Astrocyte (in vitro differentiated cells and primary cell): ENCODE measurements at places on chromosomes 6 and 20. TPM values are rescaled to one million over a fixed set of nuclear protein-coding genes. Genes with fewer than 3 reads are reported as not detected.

Gene RUNX2
- total RNA-seq = 26.1 and 32.6 TPM in 2 replicates

Gene NRSN1
- not detected in 2 replicates for total RNA-seq

Gene GRIK2
- 2.5 and 2.8 TPM in 2 replicates for total RNA-seq

Gene OSBPL2
- 55.8 and 60.3 TPM in 2 replicates for total RNA-seq

Gene PCSK2
- 0.17 TPM in 1 of 2 replicates, not detected in the other for total RNA-seq

Gene MGME1
- 14.1 and 14.2 TPM in 2 replicates for total RNA-seq

Gene ADGRB3
- 0.77 and 0.87 TPM in 2 replicates for total RNA-seq

Gene NCOA6
- total RNA-seq = 21.1 and 21.2 TPM in 2 replicates

Gene BMP5
- 0.19 and 0.50 TPM in 2 replicates for total RNA-seq

DNA sequence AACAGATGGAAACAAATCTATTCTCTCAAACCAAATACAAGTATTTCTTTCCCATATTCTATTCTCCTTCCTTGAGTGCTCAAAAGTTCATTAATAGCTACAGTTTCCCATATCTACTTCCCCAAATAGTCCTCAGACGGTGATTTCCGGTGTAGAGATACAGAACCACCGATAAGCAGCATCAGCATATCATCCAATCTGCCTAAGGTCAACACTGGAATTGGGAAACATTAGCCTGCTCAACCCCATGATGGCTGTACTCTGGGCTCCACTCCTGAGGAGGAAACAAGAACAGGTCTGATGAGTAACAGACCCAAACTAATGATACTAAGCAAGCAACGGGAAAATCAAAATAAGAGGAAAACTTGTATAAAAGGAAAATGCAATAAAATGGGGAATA, 115.6 kb downstream of the EPB41L2 start:
- no peak overlapping the region for H3K27ac ChIP-seq
- H3K27me3 ChIP-seq = no peaks in the 10 kb centered on the region
- no peak overlapping the region for H3K4me3 ChIP-seq
- DNase-seq = no peak

- no peaks in the 10 kb centered on the region for H3K36me3 ChIP-seq
- peaks cover 19% of the 10 kb centered on the region for H3K4me1 ChIP-seq
- DNase-seq = peak; percentile 87
- no peaks in the 10 kb centered on the region for H3K27me3 ChIP-seq
Measured at GRCh38 chr20:10863337-10864060, 189.7 kb upstream of the JAG1 start.

DNA sequence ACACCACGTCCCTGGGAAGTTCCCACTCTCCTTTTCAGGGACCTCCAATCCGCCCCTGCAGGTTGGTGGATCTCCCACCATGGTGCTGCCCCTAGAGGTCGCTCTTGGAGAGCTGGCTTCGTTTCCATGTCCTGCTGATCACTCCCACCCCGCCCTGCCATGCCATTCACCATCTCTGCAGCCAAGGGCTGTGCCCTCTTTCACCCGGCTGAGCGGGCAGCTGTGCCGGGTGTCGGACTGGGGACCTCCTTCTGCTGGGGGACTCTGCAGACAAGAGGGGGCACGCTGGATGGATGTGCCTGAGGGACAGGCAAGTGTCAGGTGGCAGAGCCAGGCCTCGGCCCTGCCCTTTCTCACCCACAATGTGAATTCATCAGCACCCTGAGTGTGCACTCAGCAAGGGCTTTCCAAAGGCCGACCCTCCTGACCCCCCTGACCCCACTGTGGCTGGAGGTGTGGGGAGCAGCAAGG, 347.0 kb downstream of the CDH4 start:
- no peaks in the 10 kb centered on the region for H3K4me1 ChIP-seq
- no peak overlapping the region for H3K4me3 ChIP-seq
- H3K27ac ChIP-seq = no peak overlapping the region
- no peaks in the 10 kb centered on the region for H3K36me3 ChIP-seq

- H3K27me3 ChIP-seq = no peaks in the 10 kb centered on the region
- no peak overlapping the region for H3K4me3 ChIP-seq
- peak; percentile 3 for DNase-seq
- H3K27ac ChIP-seq = no peak overlapping the region
- H3K36me3 ChIP-seq = peaks cover 14% of the 10 kb centered on the region
Measured at GRCh38 chr6:84739866-84740208, 24.6 kb downstream of the TBX18 start.

DNA sequence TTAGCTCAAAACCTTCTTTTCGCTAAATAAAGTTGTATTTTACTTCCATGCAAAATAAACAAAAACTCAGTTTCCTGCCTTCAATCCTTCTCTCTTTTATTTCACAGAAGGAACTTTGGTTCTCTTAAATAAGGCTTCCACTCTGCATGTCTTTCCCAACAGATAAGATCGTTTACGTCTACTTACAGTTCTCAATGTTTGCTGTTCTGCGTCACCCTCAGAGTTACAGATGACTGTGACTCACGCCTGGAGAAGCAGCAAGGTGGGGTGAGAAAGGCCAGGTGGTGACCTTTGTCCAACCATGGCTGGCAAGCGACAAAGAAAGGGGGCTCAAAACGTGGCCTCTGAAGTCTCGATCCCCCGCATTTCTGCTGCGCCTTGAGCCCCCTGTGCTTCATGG, 51.4 kb upstream of the RPS6KA2 start:
- peak; percentile 83 for DNase-seq
- H3K4me3 ChIP-seq = no peak overlapping the region
- H3K27me3 ChIP-seq = peaks cover 2% of the 10 kb centered on the region
- H3K36me3 ChIP-seq = no peaks in the 10 kb centered on the region

DNA sequence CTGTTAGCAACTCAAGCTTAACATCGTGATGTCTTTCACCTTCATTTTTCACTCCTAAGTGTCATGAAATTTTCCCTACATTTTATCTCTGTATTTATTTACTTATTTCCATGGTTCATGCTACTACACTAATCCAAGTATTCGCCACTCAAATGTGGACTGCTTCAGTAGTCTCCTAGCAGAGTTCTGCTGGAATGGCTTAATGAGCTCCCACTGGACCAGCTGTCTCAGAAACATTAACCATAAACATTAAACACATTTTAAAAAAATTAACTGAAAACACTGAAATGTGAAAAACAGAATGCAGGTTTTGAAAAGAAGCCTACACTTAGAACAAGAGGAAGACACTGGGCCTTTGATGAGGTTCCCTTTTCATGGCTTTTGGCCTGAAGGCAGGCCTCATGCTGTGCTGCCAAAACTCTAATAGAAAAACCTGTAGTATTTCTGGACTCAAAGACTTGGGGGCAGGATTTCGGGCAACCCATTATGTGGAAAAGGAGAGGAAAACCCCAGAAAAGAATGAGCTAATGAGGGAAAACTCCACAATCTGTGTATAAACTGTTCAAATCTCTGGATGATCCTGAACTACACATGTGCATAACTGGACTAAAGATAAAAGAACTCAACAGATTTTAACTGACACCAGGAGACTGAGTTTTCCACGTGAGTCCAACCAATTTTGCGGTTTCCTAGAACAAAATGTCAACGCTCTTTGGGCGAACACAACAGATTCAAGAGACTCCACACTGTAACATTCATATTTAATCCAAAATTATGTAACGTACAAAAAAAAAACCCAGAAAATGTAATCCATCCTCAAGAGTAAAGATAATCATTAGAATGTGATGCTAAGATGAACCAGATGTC, 33.0 kb downstream of the SAMD3 start:
- no peak overlapping the region for H3K27ac ChIP-seq
- no peak for DNase-seq
- no peak overlapping the region for H3K4me3 ChIP-seq
- H3K27me3 ChIP-seq = no peaks in the 10 kb centered on the region

DNA sequence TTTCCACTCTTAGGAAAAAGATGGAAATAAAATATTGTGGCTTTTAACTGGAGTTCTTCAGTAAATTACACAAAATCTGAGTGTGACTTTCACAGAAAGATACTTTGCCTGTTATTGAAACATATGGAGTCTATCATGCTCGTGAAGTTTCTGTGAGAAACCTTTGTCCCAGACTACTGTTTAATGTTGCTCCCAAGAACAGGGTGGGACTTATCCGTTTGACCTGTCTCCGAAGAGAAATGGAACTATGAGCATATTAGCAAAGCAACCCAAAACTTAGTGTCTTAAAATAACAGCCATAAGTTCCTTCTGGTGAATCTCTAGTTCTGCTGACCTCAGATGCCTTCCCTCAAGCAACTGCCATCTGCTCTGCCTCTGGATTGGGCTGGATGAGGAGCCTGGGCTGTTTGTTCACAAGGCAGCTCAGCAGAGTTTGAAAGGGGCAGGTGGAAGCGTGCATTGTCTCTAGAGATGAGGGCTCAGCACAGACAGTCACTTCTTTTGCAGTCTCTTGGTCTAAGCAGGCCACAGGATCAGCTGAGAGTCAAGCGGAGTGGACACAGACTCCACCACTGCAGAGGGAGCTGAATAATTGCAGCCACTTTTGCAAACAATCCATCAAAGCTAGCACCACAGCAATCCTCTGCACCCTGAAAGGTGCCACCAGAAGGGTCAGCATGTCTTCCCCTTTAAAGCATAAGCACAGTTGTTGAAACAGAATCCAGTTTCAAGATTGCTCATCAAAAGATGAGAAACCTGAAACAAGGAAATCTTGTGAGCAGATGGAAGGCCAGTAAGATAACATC, 52.8 kb downstream of the MYB start:
- H3K36me3 ChIP-seq = no peaks in the 10 kb centered on the region
- H3K27me3 ChIP-seq = no peaks in the 10 kb centered on the region
- DNase-seq = no peak

- H3K4me3 ChIP-seq = no peak overlapping the region
- DNase-seq = peak; percentile 53
- H3K27ac ChIP-seq = no peak overlapping the region
- H3K36me3 ChIP-seq = no peaks in the 10 kb centered on the region
- H3K27me3 ChIP-seq = peaks cover 4% of the 10 kb centered on the region
Measured at GRCh38 chr6:38973178-38974057, 75.2 kb upstream of the GLP1R start.

GRCh38 chr6:16045238-16045637, 83.6 kb upstream of the MYLIP start:
- H3K36me3 ChIP-seq = no peaks in the 10 kb centered on the region
- H3K4me1 ChIP-seq = no peaks in the 10 kb centered on the region
- DNase-seq = no peak
- H3K27ac ChIP-seq = no peak overlapping the region
- no peaks in the 10 kb centered on the region for H3K27me3 ChIP-seq

GRCh38 chr6:3135668-3136291, 17.3 kb downstream of the BPHL start:
- no peak overlapping the region for H3K27ac ChIP-seq
- no peak overlapping the region for H3K4me3 ChIP-seq
- H3K27me3 ChIP-seq = no peaks in the 10 kb centered on the region
- H3K36me3 ChIP-seq = peaks cover under 1% of the 10 kb centered on the region
- H3K4me1 ChIP-seq = peaks cover 15% of the 10 kb centered on the region

- H3K36me3 ChIP-seq = no peaks in the 10 kb centered on the region
- H3K4me1 ChIP-seq = peaks cover 7% of the 10 kb centered on the region
Measured at GRCh38 chr20:62675156-62675876, 33.0 kb downstream of the SLCO4A1 start.

GRCh38 chr6:125094563-125094962, 59.0 kb upstream of the TPD52L1 start:
- H3K4me3 ChIP-seq = no peak overlapping the region
- peak; percentile 46 for DNase-seq
- peaks cover 17% of the 10 kb centered on the region for H3K4me1 ChIP-seq
- peak overlapping the region; percentile 1 for H3K27ac ChIP-seq
- no peaks in the 10 kb centered on the region for H3K36me3 ChIP-seq

DNA sequence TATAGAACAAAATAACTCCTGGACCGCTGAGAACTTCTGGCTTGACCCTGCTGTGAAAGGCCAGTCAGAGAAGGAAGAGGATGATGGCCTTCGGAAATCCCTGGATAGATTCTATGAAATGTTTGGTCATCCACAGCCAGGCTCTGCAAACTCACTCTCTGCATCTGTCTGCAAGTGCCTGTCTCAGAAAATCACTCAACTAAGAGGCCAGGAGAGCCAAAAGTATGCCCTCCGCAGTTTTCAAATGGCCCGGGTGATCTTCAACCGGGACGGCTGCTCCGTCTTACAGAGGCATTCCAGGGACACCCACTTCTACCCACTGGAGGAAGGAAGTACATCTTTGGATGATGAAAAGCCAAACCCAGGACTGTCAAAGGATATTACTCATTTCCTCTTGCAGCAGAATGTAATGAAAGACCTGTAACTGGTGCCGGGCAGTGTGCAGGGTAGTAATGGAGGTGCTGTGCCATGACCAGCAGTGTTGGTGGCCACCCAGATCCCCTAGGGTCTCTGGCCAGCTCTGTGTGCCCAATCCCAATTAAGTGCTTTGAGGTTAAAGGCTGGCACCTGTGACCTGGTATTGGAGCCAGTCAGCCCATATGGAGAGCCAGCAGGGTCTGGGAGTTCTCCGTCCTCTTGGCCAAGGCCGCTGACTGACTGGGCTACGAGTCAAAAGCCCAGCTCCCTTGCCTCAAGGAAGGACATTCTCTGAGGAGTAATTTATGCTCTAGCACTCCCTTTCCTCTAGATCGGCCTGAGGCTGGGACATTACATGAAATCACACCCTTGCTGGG, 87.1 kb downstream of the TRMT6 start:
- peak overlapping the region; percentile 18 for H3K27ac ChIP-seq
- no peaks in the 10 kb centered on the region for H3K36me3 ChIP-seq
- DNase-seq = peak; percentile 77

DNA sequence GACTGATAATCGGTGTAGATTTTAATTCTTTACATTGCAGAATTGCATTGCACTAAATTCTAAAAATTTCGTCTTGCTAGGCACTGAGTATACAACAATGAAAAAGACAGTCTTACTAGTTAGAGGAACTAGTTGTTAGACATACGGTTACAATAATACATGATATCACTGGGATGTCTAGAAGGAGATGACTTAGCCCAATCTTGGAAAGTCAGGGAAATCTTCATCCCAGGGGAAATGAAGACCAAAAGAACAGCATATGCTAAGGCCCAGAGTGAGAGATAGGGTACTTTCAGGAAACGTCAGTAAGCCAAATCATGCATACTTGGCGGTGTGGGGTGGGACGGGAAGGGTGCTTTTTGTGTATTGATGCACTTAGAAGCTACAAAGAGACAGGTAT, 901 bp downstream of the CEP57L1 start:
- H3K4me1 ChIP-seq = peaks cover 2% of the 10 kb centered on the region
- no peaks in the 10 kb centered on the region for H3K36me3 ChIP-seq
- H3K4me3 ChIP-seq = peak overlapping the region; percentile 84
- H3K27ac ChIP-seq = no peak overlapping the region
- H3K27me3 ChIP-seq = no peaks in the 10 kb centered on the region

DNA sequence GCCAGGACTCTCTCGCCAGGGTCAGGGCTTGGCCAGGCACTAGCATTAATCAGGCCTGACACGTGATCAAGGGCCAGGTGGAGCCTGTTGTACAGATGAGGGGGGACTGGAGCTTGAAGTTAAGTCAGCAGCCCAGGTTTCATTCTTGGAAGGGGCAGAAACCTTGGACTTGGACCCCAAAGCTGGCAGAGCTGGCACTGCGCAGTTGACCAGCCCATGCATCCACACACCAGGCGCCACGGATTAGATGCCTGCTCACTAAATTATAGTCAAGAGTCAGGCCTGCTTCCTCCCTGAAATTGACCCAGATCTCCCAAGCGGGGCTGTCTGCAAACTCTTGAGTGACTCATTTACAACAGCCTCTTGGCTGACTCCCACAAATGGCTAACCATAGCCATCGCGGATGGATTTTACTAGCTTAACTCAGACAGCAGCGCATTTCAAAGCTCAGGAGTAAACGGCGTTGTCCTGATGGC, 4.1 kb upstream of the TAF4 start:
- H3K27me3 ChIP-seq = no peaks in the 10 kb centered on the region
- peak; percentile 72 for DNase-seq
- no peak overlapping the region for H3K4me3 ChIP-seq
- H3K27ac ChIP-seq = no peak overlapping the region
